ENCODE measurements at places on chromosomes 7 and 10.

GRCh38 chr7:4561795-4562194 lies 120.3 kb upstream of the FOXK1 start:
- DNase-seq: no peak

DNA sequence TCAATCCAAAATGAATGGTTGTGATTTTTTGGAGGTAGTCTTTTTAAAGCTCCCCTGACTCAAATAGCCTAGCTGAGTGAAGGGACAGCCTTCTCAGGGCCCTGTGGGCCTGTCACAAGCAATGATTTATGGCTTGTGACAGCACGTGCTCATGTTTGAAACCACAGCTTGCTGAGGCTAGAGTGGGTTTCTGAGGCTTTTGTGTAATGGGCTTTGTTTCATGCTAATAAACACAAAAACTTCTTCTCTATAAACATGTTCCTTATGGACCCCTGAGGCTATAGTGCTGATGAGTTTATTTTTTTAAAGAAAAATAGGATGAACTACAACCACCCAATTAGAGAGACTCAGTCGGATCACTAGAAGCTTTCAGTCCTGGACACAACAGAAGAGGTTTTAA lies 36.1 kb upstream of the BET1 start:
- DNase-seq: no peak

- DNase-seq: no peak
These were observed 64.4 kb downstream of the ZWINT start for GRCh38 chr10:56296618-56297017.

- no peak for DNase-seq
These were observed 209.4 kb downstream of the ZMYND11 start for GRCh38 chr10:344582-345200.

DNA sequence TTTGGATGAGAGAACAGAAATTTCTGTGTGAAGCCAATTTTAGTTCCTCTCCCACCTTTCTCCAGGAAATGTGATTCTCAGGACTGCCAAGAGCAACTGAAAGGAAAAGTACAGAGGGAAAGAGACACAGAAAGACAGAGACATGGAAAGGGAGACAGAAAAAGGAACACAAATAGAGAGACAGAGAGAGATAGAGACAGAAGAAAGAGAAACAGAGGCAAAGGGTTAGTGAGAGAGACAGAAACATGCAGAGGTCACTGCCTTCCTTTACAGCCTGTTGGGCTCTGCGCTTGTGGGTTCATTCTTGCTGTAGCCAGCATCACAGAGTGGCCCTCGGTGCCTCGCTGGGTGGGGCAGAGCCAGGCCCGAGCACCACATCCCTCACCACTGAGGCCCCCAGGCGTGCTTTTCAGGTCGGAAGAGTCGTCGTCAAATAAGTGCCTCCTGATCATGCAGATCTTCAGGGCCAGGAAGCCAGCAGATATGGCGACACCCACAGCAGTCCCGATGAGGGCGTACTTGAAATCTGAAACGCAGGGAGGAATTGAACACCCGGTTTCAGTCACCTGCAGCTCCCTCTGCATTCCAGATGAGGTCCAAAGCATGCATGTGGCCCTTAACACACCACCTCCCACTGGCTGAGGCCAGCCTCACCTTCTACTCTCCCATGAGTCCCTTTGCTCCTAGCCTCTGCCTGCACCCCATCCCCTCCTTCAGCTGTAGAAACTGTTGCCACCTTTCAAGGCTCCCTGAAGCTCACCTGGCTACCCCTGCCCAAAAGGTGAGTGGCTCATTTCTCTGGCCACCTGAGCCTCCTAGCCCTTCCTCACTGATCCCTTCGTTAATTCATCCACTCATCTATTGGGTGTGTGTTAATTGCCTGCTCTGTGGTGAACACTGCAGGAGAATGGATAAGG lies 21.4 kb downstream of the TMEM273 start:
- no peak for DNase-seq

DNA sequence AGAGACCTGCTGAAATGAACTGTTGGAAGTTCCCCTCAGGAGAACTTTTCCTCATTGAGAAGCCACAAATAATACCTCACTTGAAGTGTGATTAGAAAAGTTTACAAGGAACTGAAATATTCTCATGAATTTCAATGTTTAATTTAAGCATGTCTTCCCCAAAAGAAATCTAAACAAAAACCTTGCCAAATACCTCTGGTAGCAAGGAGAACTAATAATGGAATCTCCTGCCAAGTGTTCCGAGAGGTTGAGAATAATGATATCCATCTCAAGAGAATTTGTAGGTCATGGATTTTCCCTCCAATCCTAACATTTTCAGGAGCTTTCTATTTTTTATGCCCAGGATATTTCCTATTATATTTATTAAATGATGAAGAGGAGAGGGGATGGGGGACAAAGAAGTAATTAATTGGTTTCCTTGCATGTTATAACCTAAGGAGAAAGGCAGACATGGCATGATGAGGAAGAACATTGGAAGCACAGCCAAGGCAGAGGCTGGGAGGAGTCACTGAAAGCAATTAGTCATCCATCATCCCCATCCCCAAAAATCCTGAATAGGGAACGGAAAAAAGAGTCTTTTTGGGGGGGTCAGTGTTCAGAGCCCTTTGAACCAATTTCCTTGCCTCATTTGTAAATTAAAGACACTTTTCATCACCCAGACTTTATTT lies 93.6 kb upstream of the IL6 start:
- no peak for DNase-seq

- DNase-seq: no peak
These were observed 43.5 kb upstream of the CHST3 start for GRCh38 chr10:71920540-71921323.

GRCh38 chr10:25465582-25466372 lies 291.0 kb downstream of the GPR158 start:
- DNase-seq: no peak

- no peak for DNase-seq
These were observed 76.1 kb downstream of the BICC1 start for GRCh38 chr10:58588673-58589265.

GRCh38 chr10:119651514-119652360 lies 557 bp downstream of the BAG3 start:
- DNase-seq: peak; percentile 12

DNA sequence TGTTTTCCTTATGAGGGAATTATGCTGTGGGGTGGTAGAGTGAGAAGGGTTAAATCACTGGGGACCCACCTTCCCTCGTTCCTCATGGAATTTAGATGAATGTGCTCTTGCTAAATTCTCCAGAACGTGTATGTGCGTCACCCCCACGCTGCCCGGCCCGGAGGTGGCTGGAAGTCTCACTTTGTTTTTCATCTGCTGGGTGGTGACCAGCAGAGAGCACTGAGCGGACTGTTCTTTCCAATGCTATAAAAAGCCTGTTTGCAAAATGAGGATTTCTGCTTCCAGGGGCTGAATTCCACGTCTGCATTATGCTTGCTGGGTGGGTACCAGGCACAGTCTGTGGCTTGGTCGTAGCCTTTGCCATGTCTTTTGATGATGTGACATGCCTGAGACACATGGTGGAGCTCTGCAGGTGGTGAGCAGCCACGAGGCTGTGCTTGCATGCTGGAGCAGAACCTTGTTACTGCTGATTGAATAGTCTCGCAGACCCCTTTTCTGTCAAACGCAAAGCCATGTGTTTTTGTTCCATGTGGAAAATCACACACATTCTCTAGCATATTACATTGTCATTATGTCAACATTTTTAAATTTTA lies 31.9 kb upstream of the INSYN2A start:
- DNase-seq: no peak

- no peak for DNase-seq
These were observed 215.5 kb downstream of the GLRX3 start for GRCh38 chr10:130351466-130352290.

- DNase-seq: no peak
These were observed 203.1 kb upstream of the VSTM2A start for GRCh38 chr7:54339073-54339472.

GRCh38 chr10:72063703-72064391 lies 24.5 kb downstream of the SPOCK2 start:
- DNase-seq: no peak

DNA sequence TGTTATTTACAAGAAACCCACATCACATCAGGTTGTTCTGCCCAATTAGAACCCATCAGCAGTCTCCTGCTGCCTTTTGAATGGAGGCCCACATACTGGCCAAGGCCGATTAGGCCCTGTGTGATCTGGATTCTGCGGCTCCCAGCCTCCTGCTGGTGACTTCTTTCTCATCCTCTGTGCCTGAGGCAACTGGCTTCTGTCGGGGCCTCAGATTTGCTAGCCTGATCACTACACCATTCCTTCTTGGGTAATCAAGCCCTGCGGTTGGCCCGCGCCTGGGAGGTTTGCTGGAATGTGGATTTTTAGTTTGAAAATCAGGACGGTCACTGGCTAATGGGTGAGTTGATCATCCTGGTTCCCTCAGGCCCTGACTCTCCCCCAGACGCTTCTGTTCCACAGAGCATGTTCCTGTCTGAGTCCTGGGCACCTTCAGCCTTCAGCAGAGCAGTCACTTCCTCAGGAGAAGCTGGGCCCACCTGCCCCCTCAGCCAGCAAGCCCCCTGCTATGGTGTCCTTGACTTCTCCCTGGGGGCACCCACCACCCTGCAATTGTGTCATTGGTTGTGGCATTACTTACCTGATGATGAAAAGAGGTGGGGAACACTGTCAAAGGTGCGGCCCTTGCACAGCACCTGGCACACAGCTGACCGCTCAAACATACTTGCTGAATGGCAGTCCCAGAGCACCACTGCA lies 207.6 kb downstream of the PHTF2 start:
- no peak for DNase-seq

- DNase-seq: peak; percentile 61
These were observed 2.3 kb upstream of the NOS3 start for GRCh38 chr7:150988230-150989226.

DNA sequence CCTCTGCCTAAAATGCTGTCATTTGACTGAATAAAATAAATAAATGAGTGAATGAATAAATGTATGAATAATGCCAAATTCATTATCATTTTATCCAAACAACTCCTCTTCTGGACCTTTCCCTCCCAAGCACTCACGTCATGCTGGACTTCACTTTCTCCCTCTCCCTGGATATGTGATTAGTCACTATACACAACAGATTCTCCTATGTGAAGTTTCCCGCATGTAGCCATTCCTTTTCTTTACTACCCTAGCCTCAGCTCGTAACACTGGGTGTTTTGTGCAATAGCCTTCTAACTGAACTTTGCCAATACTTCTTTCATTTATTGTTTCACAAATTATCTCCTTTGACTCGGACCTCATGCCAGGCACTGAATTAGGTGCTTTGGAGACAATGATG lies 87.6 kb upstream of the IL6 start:
- no peak for DNase-seq

- no peak for DNase-seq
These were observed 5.8 kb upstream of the PYROXD2 start for GRCh38 chr10:98420786-98421185.

DNA sequence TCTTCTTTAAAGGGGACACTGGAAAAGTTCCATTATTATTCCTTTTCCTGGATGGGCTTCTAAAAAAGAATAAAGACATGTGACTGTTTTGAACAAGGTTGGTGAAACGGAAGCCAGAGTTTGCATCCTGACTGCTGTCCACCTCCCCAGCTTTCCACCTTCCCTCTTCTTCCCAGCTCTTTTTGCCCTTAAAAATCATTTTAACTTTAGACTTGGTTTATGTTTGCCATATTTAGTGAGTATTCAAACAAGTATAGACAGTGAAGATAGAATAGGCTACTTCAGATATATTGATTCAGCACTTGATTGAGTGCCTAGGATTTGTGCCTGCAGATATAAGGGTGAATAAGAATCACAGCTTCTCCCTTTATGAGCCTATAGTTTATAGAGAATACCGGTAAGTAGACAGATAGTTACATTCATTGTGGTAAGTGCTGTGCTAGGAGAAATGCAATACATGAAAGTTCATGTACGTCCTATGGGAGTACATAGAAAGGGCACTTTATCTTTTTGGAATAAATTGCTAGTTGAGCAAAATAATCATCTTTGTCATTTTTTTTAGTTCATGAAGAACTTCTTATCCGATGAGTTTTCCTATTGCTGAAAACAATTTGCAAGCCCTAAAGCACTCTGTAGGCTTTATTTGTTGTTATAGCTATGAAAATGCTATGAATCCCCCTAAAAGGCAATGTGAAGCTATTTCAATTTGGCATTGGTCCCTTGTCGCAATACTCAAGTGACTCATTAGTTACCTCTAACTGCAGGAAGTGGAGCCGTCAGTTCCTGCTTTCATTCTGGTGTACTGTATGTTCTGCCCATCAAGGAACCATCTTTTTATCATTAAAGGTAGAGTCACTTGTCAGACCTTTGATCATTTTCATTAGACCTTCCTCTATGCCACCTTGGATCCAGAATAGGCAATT lies 57.2 kb upstream of the STRIP2 start:
- no peak for DNase-seq

- no peak for DNase-seq
These were observed 15.2 kb upstream of the ZKSCAN1 start for GRCh38 chr7:100000239-100000638.

GRCh38 chr10:47289921-47290320 lies 10.1 kb upstream of the GDF10 start:
- DNase-seq: no peak

- DNase-seq: no peak
These were observed 7.8 kb upstream of the BAMBI start for GRCh38 chr10:28669227-28670173.

GRCh38 chr7:100966542-100967291 lies 2.6 kb upstream of the MUC12 start:
- no peak for DNase-seq

DNA sequence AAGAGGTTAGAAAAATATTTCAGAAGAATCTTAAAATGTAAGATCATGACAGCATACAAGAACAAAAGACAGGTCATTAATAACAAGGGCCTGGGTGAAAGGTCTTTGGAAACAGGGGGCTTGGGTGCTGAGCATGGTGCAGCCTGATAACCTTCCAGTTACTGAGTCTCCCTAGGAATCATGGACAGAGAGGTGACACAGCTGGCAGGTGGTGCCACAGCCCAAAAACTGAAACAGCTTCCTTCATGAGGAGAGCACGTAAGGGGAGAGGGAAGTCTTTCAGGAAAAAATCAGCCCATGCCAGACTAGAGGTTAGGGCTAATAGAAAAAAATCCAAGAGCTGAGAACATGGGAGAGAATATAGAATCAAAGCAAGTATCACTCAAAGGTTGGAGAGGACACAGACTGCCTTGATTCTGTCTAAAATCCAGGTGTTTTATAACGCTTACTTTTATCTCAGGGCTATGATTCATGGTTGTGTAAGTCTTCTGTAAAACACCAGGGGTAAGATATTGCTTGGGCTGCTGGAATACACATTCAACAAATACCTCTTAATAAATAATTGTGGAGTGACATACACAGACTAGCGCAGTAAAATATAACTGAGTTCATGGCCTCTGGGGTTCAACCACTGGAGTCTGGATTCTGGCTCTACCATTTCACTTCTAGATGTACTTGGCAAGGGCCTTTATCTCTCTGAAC lies 88.1 kb downstream of the SEMA3C start:
- DNase-seq: no peak

Measured in effector CD4-positive, alpha-beta T cell (primary cell).